CD14-positive monocyte (primary cell): ENCODE measurements at places on chromosomes 4 and X. TPM values are rescaled to one million over a fixed set of nuclear protein-coding genes. Genes with fewer than 3 reads are reported as not detected.
A peak's percentile ranks its signal among the peaks of the same experiment; 100 is the strongest.

DNA sequence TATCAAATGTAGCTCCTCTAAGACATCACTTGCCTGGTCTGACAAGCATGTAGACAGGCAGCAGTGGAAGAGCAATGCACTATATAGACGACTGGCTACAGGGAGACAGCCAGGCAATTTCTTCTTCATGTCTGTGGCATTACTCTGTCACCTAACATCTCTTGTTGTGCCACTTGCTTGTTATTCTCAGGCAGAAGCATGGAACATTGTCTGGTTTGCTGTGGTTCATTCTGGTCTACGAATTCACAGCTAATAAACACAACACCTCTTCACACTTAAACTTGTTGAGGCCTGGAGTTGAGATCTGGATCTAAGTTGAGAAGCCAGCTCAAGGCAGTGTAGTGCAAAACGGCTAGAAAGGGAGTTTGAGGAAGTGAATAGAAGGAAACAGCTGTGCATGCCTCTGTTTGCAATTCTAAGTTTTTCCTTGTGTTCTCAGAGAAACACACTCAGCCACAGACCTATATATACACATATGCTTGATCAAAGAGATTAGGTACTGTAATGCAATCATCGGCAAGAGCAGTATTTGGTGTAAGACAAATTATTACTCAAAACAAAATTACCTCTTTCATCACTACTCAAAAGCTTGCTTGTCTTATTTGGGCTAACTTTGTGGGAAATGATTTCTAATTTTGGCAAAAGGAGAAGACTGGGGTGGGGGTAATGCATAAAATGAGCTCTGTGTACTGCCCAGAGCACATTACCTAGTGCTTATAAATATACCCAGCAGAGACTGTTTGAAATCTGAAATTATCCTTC is 243.8 kb downstream of the PPP3CA start:
- H3K4me1 ChIP-seq = peaks cover 30% of the 10 kb centered on the region
- DNase-seq = peak; percentile 6
- H3K4me3 ChIP-seq = no peak overlapping the region
- H3K36me3 ChIP-seq = peaks cover 29% of the 10 kb centered on the region
- H3K27ac ChIP-seq = no peak overlapping the region

- H3K4me3 ChIP-seq = no peak overlapping the region
- no peaks in the 10 kb centered on the region for H3K27me3 ChIP-seq
- H3K27ac ChIP-seq = no peak overlapping the region
- H3K4me1 ChIP-seq = peaks cover 22% of the 10 kb centered on the region
- no peak for DNase-seq
These were observed 32.7 kb upstream of the LIMCH1 start for GRCh38 chr4:41505161-41505661.

- H3K4me1 ChIP-seq = peaks cover 7% of the 10 kb centered on the region
- no peaks in the 10 kb centered on the region for H3K27me3 ChIP-seq
- peak; percentile 51 for DNase-seq
- H3K36me3 ChIP-seq = no peaks in the 10 kb centered on the region
These were observed 75.2 kb downstream of the SPRY1 start for GRCh38 chr4:123471655-123472369.

- no peak overlapping the region for H3K27ac ChIP-seq
- H3K36me3 ChIP-seq = no peaks in the 10 kb centered on the region
- H3K4me1 ChIP-seq = no peaks in the 10 kb centered on the region
- H3K27me3 ChIP-seq = no peaks in the 10 kb centered on the region
These were observed 107.8 kb downstream of the SLC4A4 start for GRCh38 chr4:71446479-71447081.

The KCNIP4 gene
- polyA plus RNA-seq = not detected in 2 replicates

GRCh38 chr4:37451656-37452055 is 207.1 kb downstream of the NWD2 start:
- H3K4me1 ChIP-seq = peaks cover 13% of the 10 kb centered on the region
- no peak for DNase-seq
- H3K36me3 ChIP-seq = no peaks in the 10 kb centered on the region
- no peak overlapping the region for H3K27ac ChIP-seq
- H3K27me3 ChIP-seq = peaks cover 44% of the 10 kb centered on the region

The FAM53A gene
- polyA plus RNA-seq = 0.76 and 2.0 TPM in 2 replicates

DNA sequence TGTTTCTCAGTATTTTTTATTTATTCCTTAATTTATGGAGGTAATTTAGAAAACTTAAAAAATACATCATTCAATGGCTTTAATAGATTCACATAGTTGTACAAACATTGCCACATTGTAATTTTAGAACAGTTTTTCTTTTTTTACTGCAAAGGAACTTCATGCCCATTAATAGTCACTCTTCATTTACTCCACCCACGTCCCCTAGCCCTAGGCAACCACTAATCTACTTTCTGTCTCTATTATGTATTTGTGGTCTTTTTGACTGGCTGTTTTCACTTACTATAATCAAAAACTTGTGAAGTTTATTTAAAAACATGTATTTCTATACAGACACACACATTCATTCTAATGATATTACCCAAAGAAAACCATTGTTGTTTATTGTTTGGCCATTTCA is 664.8 kb downstream of the GRID2 start:
- no peak overlapping the region for H3K27ac ChIP-seq
- H3K27me3 ChIP-seq = no peaks in the 10 kb centered on the region
- H3K4me1 ChIP-seq = no peaks in the 10 kb centered on the region
- H3K36me3 ChIP-seq = no peaks in the 10 kb centered on the region
- no peak for DNase-seq
- no peak overlapping the region for H3K4me3 ChIP-seq

DNA sequence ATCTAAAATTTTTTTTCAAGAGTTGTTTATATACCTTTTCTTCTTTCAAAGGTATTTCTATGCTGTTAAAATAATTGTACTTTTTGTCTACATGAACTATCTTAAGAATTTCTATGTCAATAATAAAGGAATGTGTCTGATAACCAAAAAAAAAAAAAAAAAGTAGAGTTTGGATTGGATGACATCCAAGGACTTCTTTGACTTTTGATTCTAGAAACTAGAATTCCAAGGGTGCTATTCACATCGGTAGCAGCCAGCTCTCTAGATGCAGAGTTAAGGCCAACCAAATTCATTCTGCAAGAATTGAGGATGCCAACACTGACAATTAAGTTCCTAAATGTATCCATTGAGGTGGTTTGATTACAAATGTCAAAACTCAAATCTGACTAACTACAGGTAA is 42.0 kb upstream of the PRKG2 start:
- H3K4me3 ChIP-seq = no peak overlapping the region
- no peaks in the 10 kb centered on the region for H3K4me1 ChIP-seq
- no peak overlapping the region for H3K27ac ChIP-seq
- H3K36me3 ChIP-seq = no peaks in the 10 kb centered on the region
- DNase-seq = no peak

GRCh38 chr4:134624365-134624764 is 422.8 kb upstream of the PABPC4L start:
- DNase-seq = no peak
- H3K36me3 ChIP-seq = no peaks in the 10 kb centered on the region
- H3K27me3 ChIP-seq = no peaks in the 10 kb centered on the region
- no peak overlapping the region for H3K27ac ChIP-seq

The POF1B gene
- not detected for polyA plus RNA-seq

DNA sequence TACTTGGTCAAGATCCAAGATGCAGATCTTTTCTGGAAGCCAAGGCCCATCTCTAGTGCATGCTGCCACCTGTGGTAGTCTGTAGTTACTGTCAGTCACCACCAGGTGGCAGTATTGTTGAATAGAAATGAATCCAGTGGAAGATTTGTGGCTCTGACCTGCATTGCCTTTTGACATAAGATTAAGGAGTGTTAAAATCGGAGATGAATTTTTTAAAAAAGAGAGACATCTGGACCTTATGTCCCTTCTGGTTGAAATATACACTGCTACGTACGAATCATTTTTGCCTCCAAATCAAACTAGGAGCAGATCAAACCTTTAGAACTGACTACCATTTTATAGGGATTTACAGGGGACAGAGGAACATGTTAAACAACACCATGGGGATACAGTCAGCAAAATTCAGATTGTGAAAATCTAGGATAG is 46.9 kb upstream of the RHOH start:
- no peak overlapping the region for H3K27ac ChIP-seq
- H3K4me1 ChIP-seq = no peaks in the 10 kb centered on the region
- DNase-seq = peak; percentile 77
- H3K27me3 ChIP-seq = no peaks in the 10 kb centered on the region
- no peak overlapping the region for H3K4me3 ChIP-seq

The PLXNA3 gene
- 5.7 and 10.9 TPM in 2 replicates for polyA plus RNA-seq
